ENCODE measurements at places on chromosomes 12 and 14.

DNA sequence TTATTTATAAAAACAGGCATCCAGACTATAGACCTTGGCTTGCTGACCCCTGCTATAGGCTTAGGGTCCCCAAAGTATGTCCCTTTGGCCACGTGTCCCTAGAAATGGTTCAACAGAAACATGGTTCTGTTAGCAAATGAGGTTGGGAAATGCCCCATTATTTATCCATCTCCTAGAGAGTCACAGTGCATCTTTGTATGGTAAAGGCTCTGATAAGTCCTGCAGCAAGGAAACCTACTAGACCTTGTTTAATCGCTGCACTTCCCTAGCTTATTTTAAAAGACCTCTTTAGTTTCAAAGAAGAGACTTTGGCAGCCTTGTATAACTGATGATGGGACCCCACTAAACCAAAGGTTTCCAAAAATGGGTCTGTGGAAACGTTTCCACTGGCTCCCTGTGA, 471.5 kb downstream of the MED13L start:
- no peak for DNase-seq

DNA sequence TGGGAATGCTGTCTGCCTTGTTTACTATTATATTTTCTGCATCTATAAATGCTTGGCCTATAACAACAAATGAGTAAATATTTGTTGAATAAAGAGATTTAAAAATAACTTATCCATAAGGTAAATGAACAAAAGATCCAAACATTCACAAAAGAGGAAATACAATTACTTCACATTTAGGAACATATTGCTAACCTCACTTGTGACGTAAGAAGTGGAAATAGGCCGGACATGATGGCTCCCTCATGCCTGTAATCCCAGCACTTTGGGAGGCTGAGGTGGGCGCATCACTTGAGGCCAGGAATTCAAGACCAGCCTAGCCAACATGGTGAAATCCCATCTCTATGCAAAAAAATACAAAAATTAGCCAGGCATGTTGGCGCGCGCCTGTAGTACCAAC, 25.7 kb upstream of the CKAP4 start:
- DNase-seq = no peak

DNA sequence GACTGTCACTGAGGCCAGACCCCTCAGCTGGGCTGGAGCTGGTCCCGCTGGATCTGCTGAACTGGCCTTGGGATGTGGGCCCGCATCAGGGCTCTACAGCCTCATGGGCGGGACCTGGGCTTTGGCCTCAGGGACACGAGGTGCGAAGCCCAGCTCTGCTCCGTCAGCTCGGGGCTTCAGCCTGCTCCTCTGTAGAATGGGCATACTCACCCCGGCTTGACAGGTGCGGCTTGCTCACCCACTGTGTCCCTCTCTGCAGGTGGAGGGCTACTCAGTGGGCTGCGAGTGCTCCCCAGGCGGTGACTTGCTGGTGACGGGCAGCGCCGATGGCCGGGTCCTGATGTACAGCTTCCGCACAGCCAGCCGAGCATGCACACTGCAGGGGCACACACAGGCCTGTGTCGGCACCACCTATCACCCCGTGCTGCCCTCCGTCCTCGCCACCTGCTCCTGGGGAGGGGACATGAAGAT, 57.6 kb downstream of the BEGAIN start:
- no peak for DNase-seq

DNA sequence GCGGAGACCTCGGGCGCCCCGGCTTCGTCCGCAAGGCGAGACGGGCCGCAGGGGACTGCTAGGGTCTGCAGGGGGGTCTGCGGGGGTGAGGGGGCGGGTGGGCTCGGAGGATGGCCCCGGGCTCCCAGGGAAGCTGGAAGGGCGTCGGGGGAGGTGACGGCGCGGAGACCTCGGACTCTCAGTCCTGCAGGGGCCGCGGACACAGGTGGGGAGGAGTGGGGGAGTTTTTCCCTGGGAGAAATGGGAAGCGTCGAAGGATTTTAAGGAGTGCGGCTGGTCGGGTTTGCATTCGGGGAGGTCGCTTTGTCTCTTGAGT, 25.9 kb downstream of the ZBTB42 start:
- no peak for DNase-seq

- DNase-seq = no peak
Observed at GRCh38 chr14:64703395-64704142, 655 bp upstream of the PLEKHG3 start.

DNA sequence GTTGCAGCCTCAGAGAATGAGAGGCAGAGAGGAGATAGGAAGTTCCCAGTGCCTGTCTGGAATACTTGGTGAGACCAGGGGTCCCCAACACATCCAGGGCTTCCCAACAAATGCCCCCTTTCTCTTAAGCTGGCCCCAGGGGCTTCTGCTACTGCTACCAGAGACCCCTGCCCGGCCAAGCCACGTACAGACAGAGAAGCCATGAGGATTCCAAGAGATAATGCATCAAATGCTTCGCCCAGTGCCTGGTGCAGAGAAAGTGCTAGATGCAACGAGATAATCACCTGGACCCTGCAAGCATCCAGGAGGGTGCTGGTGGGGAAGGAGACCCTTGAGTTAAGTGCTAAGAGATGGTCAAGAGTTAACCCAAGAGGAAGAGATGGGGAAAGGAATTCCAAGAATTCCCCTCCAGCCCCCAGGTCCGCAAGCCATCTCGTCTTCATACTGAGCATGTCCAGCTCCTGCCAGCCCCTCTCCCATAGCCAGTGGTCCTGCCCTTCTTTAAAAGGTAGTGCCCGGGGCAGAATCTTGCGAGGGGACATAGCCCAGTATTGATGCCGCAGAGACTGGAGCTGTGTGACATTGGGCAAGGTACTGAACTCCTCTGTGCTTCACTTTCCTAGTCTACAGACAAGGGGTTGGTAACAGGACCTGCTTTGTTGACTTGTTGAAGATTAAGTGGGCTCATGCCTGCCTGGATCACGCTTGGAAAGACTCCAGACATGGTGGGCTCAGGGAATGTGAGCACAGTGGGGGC, 103.3 kb downstream of the CALM1 start:
- no peak for DNase-seq

- no peak for DNase-seq
Observed at GRCh38 chr12:131420867-131421447, 289.9 kb upstream of the SFSWAP start.

- peak; percentile 56 for DNase-seq
Observed at GRCh38 chr14:103518422-103519042, 4.1 kb downstream of the CKB start.
